ENCODE measurements at places on chromosomes 7 and 10. TPM values are rescaled to one million over a fixed set of nuclear protein-coding genes. Genes with fewer than 3 reads are reported as not detected.

UCN3 gene
- 1.2 TPM for total RNA-seq

HOXA2 gene
- 2.1 TPM for total RNA-seq

SH2D4B gene
- 0.43 TPM for total RNA-seq

NEUROD6 gene
- total RNA-seq: not detected

ATP5F1C gene
- 163 TPM for total RNA-seq

CHRM2 gene
- 1.1 TPM for total RNA-seq

CFAP46 gene
- 0.52 TPM for total RNA-seq

SOSTDC1 gene
- total RNA-seq: 3.7 TPM

GRCh38 chr7:129017933-129018538, 36.9 kb downstream of the TNPO3 start:
- H3K27ac ChIP-seq: no peak overlapping the region
- no peaks in the 10 kb centered on the region for H3K27me3 ChIP-seq
- peaks cover 35% of the 10 kb centered on the region for H3K36me3 ChIP-seq
- H3K4me3 ChIP-seq: no peak overlapping the region
- H3K4me1 ChIP-seq: no peaks in the 10 kb centered on the region

- no peaks in the 10 kb centered on the region for H3K36me3 ChIP-seq
- H3K4me3 ChIP-seq: no peak overlapping the region
These were observed 256.8 kb upstream of the FZD8 start for GRCh38 chr10:35898716-35899440.

DNA sequence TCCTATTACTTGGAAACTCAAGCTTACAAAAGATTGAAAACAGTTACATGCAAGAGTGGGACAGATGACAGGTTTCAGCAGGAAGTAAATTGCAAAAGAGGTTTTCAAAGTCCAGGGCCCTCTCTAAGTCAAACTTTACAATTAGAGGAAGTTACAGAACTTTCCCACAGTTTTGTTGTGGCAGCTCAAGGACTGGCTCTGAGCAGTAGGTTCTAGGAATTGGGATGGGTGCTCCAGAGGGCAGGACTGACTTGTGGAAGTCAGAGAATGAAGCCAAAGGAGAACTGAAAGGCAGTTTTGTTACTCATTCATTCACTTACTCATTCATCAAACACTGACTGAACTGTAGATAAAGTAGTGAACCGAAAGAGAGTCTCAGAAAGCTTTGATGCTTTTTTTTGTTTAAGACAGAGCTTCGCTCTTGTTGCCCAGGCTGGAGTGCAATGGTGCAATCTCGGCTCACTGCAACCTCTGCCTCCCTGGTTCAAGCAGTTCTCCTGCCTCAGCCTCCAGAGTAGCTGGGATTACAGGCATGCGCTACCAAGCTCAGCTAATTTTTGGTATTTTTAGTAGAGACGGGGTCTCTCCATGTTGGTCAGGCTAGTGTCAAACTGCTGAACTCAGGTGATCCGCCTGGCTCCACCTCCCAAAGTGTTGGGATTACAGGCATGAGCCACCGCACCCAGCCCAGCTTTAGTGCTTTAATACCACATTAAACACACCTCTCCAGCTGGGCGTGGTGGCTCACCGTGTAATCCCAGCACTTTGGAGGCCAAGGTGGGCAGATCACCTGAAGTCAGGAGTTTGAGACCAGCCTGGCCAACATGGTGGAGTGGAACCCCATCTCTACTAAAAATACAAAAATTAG, 66.8 kb upstream of the CCNJ start:
- H3K4me3 ChIP-seq: no peak overlapping the region
- no peaks in the 10 kb centered on the region for H3K36me3 ChIP-seq
- no peaks in the 10 kb centered on the region for H3K4me1 ChIP-seq
- no peak overlapping the region for H3K27ac ChIP-seq

DNA sequence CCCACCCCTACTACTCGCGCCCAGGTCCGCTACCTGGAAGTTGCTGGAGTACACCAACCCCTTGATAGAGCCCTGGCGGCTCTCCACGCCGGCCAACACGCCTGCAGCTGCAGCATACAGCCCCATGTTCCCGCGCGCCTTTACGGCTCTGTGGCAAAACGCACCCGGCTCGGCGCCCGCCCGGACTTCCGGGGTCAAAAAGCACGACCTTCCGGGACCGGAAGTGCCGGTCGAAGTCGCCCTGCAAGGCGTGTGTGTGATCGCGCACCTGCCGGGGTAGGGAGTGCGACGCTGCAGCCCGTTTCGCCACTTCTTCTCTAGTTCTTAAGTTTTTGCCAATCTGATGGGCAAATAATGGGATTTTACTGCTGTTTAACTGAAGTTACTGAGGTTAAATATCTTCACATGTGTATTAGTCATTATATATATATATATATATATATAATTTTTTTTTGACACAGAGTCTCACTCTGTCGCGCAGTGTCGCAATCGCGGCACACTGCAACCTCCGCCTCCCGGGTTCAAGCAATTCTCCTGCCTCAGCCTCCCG, at the start of gene NSUN5:
Gene NSUN5, minus strand, starts transcription at position 162 of the 550 bp plus-strand sequence. Its CDS starts 36 bp downstream, at position 126.
- no peaks in the 10 kb centered on the region for H3K27me3 ChIP-seq
- peaks cover 13% of the 10 kb centered on the region for H3K36me3 ChIP-seq
- peaks cover 9% of the 10 kb centered on the region for H3K4me1 ChIP-seq
- H3K4me3 ChIP-seq: peak within 1 kb of the TSS; percentile 79

DNA sequence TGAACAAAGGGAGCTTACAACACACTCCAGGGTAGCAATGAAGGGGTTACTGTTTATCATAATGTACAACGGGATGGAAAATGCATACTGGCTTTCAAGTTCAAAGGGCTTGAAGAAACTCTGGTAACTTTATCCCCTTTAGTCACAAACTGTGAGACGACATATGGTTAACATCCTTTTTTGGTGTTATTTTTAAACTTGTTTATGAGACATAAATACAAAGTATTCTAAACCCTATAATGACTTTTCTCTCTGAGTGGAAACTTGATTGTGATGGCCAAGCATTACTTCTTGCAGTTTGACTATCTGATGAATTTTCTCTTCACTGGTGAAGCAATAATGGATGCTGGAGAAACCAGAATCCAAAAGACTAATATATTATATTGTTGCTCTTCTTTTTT, 62.0 kb upstream of the SEMA3A start:
- no peak for DNase-seq
- no peaks in the 10 kb centered on the region for H3K36me3 ChIP-seq
- H3K4me3 ChIP-seq: no peak overlapping the region
- H3K4me1 ChIP-seq: no peaks in the 10 kb centered on the region
- no peak overlapping the region for H3K27ac ChIP-seq

DNA sequence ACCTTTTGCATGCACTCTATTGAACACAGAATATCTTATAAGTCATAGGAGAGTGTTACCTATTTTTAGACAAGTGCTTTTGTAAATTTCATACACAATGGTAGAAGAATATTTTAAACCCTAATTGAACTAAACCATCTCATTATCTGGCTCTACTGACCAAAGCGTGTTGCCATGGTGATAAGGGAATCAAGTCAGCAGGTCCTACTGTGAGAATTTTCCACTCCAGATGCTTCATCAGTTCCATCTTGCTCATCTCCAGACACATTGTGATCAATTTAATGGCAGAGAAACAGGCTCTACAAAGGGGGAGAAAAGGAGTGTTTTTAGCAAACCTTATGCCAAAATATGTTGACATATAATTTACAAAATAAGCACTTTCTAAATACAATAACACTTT, 621.9 kb upstream of the GHITM start:
- no peaks in the 10 kb centered on the region for H3K36me3 ChIP-seq
- DNase-seq: no peak
- H3K27ac ChIP-seq: no peak overlapping the region
- H3K4me3 ChIP-seq: no peak overlapping the region
- H3K27me3 ChIP-seq: no peaks in the 10 kb centered on the region
- H3K4me1 ChIP-seq: no peaks in the 10 kb centered on the region

DNA sequence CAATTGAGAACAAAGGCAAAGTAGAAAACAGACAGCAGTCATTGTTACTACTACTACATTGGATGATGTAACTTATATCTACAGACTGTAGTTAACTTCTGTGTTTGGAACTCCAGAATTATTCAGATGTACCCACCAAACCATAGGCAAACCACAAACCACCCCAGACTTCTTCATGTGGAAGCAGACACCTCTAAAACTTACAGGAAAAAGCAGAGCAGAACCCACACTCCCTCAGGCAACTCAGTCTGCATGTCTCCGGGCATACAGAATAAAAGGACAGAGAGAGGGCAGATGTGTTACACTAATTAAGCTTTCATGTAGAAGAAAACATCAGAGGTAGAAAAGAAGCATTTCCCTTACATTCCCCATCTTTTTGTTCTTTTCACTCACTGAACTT, 9.0 kb downstream of the LSM5 start:
- no peak overlapping the region for H3K4me3 ChIP-seq
- H3K4me1 ChIP-seq: no peaks in the 10 kb centered on the region
- no peak for DNase-seq
- H3K27ac ChIP-seq: no peak overlapping the region

DNA sequence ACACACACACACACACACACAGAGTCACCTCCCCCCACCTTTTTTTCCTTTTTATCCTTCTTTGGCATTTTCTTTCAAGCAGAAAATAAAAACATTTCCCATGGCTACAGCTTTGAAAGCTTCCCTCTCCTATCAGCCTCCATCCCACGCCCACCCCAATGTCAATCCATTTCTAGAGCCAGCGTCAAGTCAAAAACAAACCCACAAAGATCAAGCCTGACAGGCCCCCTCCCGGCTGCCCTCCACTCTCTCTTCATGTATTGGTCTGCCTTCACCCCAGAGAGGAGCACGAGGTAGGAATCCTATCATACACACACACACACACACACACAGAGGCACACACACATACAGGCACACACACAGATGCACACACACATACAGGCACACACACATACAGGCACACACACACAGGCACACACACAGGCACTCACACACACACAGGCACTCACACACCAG, 8.0 kb upstream of the TNRC18 start:
- no peaks in the 10 kb centered on the region for H3K27me3 ChIP-seq
- no peak overlapping the region for H3K27ac ChIP-seq
- no peak for DNase-seq
- peaks cover 26% of the 10 kb centered on the region for H3K4me1 ChIP-seq
- H3K36me3 ChIP-seq: no peaks in the 10 kb centered on the region
- no peak overlapping the region for H3K4me3 ChIP-seq

GRCh38 chr10:92990615-92991014, 70.0 kb upstream of the CYP26C1 start:
- H3K27ac ChIP-seq: no peak overlapping the region
- H3K4me1 ChIP-seq: no peaks in the 10 kb centered on the region
- DNase-seq: no peak
- H3K4me3 ChIP-seq: no peak overlapping the region
- no peaks in the 10 kb centered on the region for H3K27me3 ChIP-seq

GRCh38 chr10:4453950-4454349, 372.1 kb upstream of the AKR1E2 start:
- H3K4me3 ChIP-seq: no peak overlapping the region
- no peaks in the 10 kb centered on the region for H3K36me3 ChIP-seq
- DNase-seq: no peak
- no peaks in the 10 kb centered on the region for H3K4me1 ChIP-seq
- no peaks in the 10 kb centered on the region for H3K27me3 ChIP-seq
- no peak overlapping the region for H3K27ac ChIP-seq

- no peak for DNase-seq
- H3K27me3 ChIP-seq: no peaks in the 10 kb centered on the region
- H3K36me3 ChIP-seq: no peaks in the 10 kb centered on the region
These were observed 30.3 kb downstream of the CACNA2D1 start for GRCh38 chr7:82413237-82413636.

- no peaks in the 10 kb centered on the region for H3K27me3 ChIP-seq
- no peak overlapping the region for H3K4me3 ChIP-seq
- no peak for DNase-seq
- peaks cover 6% of the 10 kb centered on the region for H3K4me1 ChIP-seq
These were observed 117.9 kb downstream of the ITGA8 start for GRCh38 chr10:15601819-15602218.

DNA sequence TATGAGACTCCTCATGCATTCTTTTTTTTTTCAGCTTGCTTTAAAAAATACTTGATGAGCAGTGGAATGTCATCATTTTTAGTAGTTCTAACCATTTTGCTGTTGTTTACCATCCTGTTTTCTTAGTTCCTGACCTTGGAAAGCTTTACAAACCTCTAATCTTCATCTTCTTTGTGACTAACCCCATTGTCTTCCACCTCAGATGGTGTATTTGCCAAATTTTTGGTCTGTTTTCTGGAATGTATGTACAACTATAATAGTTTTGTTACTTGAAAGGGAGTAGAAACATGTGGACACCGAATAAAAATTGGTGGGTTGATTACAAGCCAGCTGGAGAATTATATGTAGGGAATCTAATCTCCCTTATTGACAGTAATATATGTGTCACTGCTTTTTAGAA, 172.7 kb downstream of the SND1 start:
- peaks cover 4% of the 10 kb centered on the region for H3K4me1 ChIP-seq
- DNase-seq: no peak
- no peaks in the 10 kb centered on the region for H3K27me3 ChIP-seq
- H3K4me3 ChIP-seq: no peak overlapping the region

DNA sequence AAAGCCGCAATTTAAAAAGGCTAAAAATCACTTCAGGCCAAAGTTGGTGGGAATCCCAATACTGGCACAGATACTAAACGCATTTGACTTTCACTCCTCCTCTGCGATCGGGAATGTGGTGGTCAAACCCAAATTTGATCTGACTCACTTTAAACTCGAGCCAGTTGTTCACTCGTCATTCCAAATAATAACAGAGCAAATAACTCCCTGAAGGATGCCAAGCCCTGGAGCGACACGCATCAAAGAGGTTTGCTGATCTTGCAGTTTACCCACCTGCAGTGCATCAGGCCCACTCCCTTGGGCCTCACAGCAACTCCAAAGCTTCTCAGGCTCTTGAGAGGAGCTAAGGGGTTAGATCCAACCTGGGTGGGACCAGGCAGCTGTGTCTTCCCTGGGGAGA, 12.2 kb downstream of the PTN start:
- H3K36me3 ChIP-seq: no peaks in the 10 kb centered on the region
- no peaks in the 10 kb centered on the region for H3K27me3 ChIP-seq
- no peaks in the 10 kb centered on the region for H3K4me1 ChIP-seq

DNA sequence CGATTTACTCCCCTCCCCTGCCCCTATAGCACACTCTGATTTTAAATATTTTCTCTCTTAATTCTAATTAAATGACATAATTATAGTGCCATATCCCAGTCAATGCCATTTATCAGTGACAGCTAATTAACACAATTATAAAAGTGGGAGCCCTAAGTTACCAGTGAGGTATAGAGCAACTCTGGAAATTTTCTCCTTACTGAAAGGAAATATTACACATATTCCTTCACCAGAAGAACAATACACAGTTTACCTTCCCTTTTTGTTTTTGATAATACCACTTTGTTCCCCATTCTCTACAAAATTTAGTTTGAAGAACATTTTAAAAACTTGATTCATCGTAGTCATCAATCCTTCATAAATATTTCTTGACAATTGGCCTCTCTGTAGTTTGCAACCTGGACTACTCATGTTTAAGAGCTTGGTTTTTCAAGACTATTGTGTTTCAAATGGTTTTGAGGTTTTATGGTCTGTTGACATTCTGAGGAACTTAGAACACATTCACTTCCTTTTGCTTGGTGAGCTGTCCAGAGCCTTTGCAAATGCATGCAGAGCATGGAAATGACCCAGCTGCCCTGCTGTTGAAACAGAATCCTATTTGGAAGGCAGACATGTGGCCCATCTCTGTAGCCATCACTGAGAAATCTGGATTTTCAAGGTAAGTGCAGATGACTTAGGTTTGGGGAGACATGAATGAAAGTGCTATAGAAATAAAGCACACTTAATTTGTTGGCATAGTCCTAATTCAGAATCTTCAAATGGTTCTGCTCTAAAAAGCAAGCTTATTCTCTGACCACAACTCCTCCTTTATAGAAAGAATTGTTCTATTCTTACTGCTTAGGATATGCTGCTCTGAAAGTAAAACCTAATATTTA, at the start of gene GPR141:
Gene GPR141, plus strand, starts transcription at position 521 of the 875 bp plus-strand sequence. CDS start 56,628 bp downstream, outside the sequence.
- H3K36me3 ChIP-seq: no peaks in the 10 kb centered on the region
- H3K27ac ChIP-seq: peak within 1 kb of the TSS; percentile 24
- peak within 1 kb of the TSS; percentile 4 for H3K4me3 ChIP-seq
- no peaks in the 10 kb centered on the region for H3K27me3 ChIP-seq
- DNase-seq: no peak

Measured in upper lobe of right lung (tissue), 1 donor.